Activated CD4-positive, alpha-beta T cell treated with anti-CD3 and anti-CD28 coated beads, Interleukin-2, amount 10 ng/mL, durations not matched to agents 24 days and 14 days (primary cell): ENCODE measurements at places on chromosomes 2 and 18. TPM values are rescaled to one million over a fixed set of nuclear protein-coding genes. Genes with fewer than 3 reads are reported as not detected.

Gene RBKS
- total RNA-seq: 1.3 and 1.4 TPM in 2 replicates

Gene DSG2
- total RNA-seq: 0.33 and 0.47 TPM in 2 replicates

Gene MPHOSPH10
- total RNA-seq: 69.4 and 74.5 TPM in 2 replicates

Gene ARHGEF4
- total RNA-seq: 0.07 and 0.31 TPM in 2 replicates

Gene REG1B
- total RNA-seq: not detected in 2 replicates

Gene CFLAR
- 402 and 415 TPM in 2 replicates for total RNA-seq

Gene DOK6
- total RNA-seq: not detected in 2 replicates

Gene RGPD4
- not detected in 2 replicates for total RNA-seq

Gene TACR1
- total RNA-seq: not detected in 2 replicates

Gene IL1R1
- 1.7 and 2.2 TPM in 2 replicates for total RNA-seq

Gene CROCC2
- total RNA-seq: not detected in 2 replicates

Gene SOWAHC
- total RNA-seq: 0.26 TPM in 2 replicates

Gene SPAG16
- total RNA-seq: 6.8 and 7.2 TPM in 2 replicates

Gene MOGAT1
- not detected in 2 replicates for total RNA-seq

Gene ANXA4
- 47.4 and 49.0 TPM in 2 replicates for total RNA-seq

Gene FOSL2
- total RNA-seq: 73.2 and 80.6 TPM in 2 replicates

Gene TMEM247
- total RNA-seq: not detected in 2 replicates
